NCI-H1417 treated with DMSO at 0.1 percent for 48 hours (cell line): ENCODE measurements at places on chromosomes 6 and 20.

GRCh38 chr6:44267252-44267651 is 1.9 kb upstream of the NFKBIE start:
- no peak for DNase-seq

DNA sequence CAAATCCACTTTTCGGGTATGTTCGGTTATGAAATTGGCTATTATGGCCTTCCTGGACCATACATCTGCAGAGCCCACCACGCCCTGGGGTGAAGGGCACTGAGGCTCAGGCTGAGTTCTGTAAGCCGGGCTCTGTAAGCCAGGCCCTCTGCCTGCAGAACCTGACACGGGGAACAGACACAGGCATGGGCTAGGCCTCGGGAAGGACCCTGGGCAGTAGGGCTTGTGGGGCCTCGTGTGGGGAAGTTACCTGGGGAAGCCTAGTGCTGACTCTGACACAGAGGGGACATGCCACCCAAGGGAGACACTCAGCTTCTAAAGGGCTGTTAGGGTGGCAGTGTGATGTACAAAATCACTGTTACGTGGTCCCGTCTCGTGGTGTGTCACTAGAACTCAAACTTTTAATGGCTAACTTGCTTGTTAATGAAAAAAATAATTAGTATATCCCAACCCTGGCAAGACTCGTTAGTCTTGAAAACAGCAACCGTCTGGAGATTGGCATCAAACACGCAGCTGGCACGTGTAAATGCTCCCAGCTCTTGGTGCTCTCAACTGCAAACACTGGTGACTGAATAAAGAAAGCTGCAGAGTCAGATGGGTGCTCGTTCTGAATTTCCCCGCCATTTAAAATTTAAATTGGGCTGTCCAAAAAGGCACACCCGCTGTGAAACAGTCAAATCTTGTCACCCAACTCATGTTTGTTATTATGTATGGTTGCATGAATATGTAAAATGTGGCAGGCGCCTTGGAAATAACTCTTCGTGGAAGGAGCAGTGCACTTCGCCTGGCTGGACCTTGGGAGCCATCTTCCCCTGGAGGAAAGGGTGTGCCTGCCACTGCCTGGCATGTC is 23.6 kb upstream of the TCFL5 start:
- no peak for DNase-seq

- DNase-seq = peak; percentile 98
Observed at GRCh38 chr6:156953479-156954146, 176.4 kb downstream of the ARID1B start.

GRCh38 chr20:1707588-1708449 is 50.2 kb upstream of the SIRPG start:
- DNase-seq = no peak

DNA sequence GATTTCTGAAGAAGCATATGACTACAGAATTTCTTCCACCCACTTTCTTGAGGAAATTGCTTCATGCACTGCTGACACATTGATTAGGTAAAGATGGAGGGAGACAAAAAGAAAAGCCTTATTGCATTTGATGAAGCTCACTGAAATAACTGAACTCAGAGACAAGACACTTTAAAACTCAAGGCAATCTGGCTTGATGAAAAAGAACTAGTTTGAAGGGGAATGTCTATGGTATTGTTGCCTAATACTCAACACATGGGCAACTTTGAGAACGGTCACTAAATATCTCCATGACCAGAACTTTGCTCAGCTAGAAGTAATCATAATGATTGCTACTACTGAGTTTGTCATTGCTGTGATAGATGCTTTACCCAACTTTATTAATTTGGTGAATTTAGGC is 38.1 kb downstream of the HTR1B start:
- no peak for DNase-seq

- no peak for DNase-seq
Observed at GRCh38 chr6:51570168-51570921, 517.1 kb downstream of the PKHD1 start.
